ENCODE measurements at places on chromosomes 4 and X.

- no peak for DNase-seq
These were observed 58.0 kb upstream of the FRMPD4 start for GRCh38 chrX:12080265-12080664.

GRCh38 chrX:97609938-97610337, 726.2 kb downstream of the RPA4 start:
- no peak for DNase-seq

DNA sequence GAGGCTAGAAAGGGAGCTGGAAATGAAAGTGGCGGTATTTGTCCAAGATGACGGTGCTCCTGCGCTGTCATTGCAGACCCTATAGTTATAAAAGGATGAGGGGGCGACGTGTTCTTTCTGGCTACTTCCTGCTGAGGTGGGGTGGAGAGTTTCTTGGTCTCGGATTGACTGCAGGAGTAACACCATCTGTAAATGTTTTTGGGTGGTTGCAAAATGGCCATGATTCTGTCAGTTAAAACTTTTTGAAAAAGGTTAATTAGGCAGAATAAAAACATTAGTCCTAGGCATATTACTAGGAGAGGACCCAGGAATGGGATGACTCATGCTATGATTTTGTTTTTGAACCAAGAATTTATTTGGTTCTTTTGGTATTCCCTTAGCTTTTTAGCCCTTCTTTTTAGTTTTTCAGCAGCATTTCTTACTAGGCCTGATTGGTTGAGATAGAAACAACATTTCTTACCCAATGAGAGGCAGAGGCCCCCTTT, 53.1 kb downstream of the USP11 start:
- no peak for DNase-seq

- no peak for DNase-seq
These were observed 13.4 kb upstream of the STK32B start for GRCh38 chr4:5037553-5038551.

All from CD4-positive, alpha-beta T cell treated with Interleukin-15 for 1 hour (primary cell).